WTC11 (cell line): ENCODE measurements at places on chromosomes 5 and 9.
A peak's percentile ranks its signal among the peaks of the same experiment; 100 is the strongest.

- no peak overlapping the region for H3K27ac ChIP-seq
- H3K4me1 ChIP-seq = peaks cover 9% of the 10 kb centered on the region
- H3K27me3 ChIP-seq = no peaks in the 10 kb centered on the region
- H3K4me3 ChIP-seq = no peak overlapping the region
- no peaks in the 10 kb centered on the region for H3K36me3 ChIP-seq
These were observed 281.9 kb upstream of the PUM3 start for GRCh38 chr9:3125602-3126405.

DNA sequence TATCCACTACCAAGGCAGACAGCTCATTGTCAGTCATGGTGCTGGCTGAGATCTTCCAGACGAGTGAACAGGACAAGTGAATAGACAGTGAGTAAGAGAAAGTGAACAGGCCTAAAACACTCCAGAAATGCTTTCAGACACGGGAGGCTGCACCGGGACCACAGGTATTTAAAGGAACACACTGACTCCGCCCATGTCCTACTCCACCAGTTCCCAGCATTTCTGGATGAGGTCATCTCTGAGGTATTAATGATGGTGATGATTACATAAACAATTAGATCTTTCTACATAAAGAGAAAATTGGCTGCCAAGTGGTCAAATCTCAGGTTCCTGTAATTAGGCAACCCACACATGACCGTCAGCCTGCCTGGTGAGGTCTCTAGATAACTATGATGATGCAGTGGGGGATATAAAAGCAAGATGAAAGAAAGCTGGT, at the start of gene ACTBL2:
TSS of gene ACTBL2 (minus strand) at position 141 of the 436 bp plus-strand sequence. CDS start at position 37, 104 bp downstream.
- no peaks in the 10 kb centered on the region; the same call in 1 of the 2 replicates for H3K27me3 ChIP-seq
- no peak within 1 kb of the TSS for H3K27ac ChIP-seq
- H3K36me3 ChIP-seq = no peaks in the 10 kb centered on the region
- no peak for DNase-seq
- no peak within 1 kb of the TSS for H3K4me3 ChIP-seq
- no peaks in the 10 kb centered on the region for H3K4me1 ChIP-seq

- H3K27ac ChIP-seq = no peak overlapping the region
- no peaks in the 10 kb centered on the region for H3K36me3 ChIP-seq
- no peak for DNase-seq
- H3K4me1 ChIP-seq = peaks cover 2% of the 10 kb centered on the region
- no peaks in the 10 kb centered on the region for H3K27me3 ChIP-seq
These were observed 86.0 kb downstream of the TARS1 start for GRCh38 chr5:33526755-33527154.

- peaks cover 25% of the 10 kb centered on the region for H3K4me1 ChIP-seq
- H3K36me3 ChIP-seq = no peaks in the 10 kb centered on the region
- 0 out of 2 replicates have a peak overlapping the region, but pooled peaks have one; percentile 18 for H3K27ac ChIP-seq
These were observed 16.9 kb upstream of the LAMC3 start for GRCh38 chr9:130991778-130992681.

GRCh38 chr5:146721073-146721815, 157.3 kb downstream of the PPP2R2B start:
- H3K27me3 ChIP-seq = no peaks in the 10 kb centered on the region
- no peak for DNase-seq
- 0 out of 2 replicates have a peak, but pooled peaks cover 2% of the 10 kb centered on the region for H3K4me1 ChIP-seq
- H3K27ac ChIP-seq = no peak overlapping the region

DNA sequence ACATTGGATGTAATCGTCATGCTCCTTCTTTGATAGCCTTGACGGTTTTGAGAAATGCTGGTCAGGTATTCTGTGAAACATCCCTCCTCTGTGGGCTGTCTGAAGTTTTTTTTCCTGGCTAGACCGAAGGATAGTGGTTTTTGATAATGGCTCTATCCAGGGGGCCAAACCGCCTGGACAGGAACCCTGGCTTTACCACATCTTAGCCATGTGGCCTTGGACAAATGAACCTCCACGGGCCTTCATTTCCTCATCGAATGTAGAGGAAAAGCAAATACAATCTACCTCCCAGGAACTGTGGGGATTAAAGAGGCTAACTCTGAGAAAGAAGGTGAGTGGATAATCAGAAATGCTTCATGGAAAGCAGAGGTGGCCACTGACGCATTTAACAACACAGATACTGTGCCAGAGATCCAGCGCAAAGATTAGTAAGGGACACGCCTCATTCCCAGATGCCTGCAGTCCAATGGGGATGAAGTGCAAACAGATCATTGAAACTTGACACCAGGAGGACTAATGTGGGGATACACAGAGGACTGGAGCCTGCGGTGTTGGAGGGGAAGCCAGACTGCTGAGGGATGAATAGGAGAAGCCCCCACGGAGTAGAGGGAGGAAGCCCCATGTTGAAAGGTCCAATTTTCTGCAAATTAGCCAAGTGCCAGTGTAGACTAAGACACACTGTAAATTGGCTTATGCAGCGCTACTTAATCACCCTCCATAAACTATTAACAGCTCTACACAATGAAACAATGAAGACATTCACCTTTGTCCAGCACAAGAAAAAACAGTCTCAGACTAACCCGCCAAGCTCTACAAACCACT, 41.6 kb downstream of the MYO10 start:
- peak overlapping the region; percentile 76 for H3K27ac ChIP-seq
- no peak for DNase-seq
- H3K36me3 ChIP-seq = no peaks in the 10 kb centered on the region
- H3K4me1 ChIP-seq = peaks cover 77% of the 10 kb centered on the region
- H3K27me3 ChIP-seq = no peaks in the 10 kb centered on the region

DNA sequence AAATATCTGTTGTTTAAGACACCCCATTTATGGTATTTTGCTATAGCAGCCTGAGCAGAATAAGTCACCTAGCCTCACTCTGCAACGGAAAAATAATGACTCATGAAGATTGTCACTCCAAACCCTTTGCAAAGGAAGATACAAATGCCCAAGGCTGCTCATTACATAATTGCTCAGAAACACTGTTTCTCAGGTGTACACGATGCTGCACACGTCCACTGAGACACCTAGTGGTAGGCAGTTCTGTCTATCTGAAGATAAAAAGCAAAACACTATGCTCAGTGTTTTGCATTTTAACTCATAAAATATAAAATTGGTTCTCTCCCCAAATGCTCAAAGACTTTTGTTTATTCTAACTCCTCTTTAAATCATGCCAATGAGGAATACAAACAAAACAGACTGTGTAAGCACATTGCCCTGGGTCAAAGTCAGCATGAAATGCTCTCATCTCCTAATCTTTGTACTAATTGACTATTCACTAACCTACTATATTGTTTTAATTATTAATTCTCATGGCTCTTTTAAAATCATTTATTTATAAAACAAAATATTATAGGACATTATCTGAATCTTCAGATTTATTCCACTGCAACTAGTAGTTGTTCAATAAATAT, 7.7 kb upstream of the TSLP start:
- H3K27me3 ChIP-seq = peaks cover 20% of the 10 kb centered on the region
- no peaks in the 10 kb centered on the region for H3K36me3 ChIP-seq
- no peak overlapping the region for H3K4me3 ChIP-seq

GRCh38 chr5:80917631-80918030, 42.5 kb upstream of the RASGRF2 start:
- no peaks in the 10 kb centered on the region for H3K27me3 ChIP-seq
- DNase-seq = no peak
- H3K27ac ChIP-seq = no peak overlapping the region
- peaks cover 15% of the 10 kb centered on the region for H3K4me1 ChIP-seq

DNA sequence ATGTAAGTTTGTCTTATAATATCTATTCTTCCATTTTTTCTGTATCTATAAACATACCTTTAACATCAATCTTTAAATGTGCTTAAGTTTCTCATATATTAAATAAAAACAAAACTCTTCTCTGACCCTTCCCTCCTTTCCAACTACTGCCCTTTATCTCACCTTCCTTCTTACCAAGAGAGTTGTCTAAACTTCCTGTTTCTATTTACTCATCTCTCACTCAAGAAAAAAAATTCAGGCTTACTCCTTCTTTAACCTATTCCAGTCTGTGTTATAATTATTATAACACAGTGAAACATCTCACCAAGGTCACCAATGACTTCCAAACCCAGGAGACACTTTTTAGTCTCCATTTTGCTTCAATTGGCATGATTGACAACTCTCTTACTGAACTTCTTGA, 140.9 kb downstream of the CCDC171 start:
- no peak for DNase-seq
- H3K36me3 ChIP-seq = peaks cover 3% of the 10 kb centered on the region
- no peak overlapping the region for H3K27ac ChIP-seq
- H3K4me3 ChIP-seq = no peak overlapping the region
- no peaks in the 10 kb centered on the region for H3K27me3 ChIP-seq

- H3K27ac ChIP-seq = no peak overlapping the region
- no peak overlapping the region for H3K4me3 ChIP-seq
- no peak for DNase-seq
- peaks cover 38% of the 10 kb centered on the region for H3K36me3 ChIP-seq
- no peaks in the 10 kb centered on the region for H3K27me3 ChIP-seq
These were observed 94.4 kb downstream of the PDE6A start for GRCh38 chr5:149849966-149850910.

GRCh38 chr9:108039493-108039892, 549.9 kb upstream of the KLF4 start:
- H3K4me3 ChIP-seq = no peak overlapping the region
- peaks cover 8% of the 10 kb centered on the region; the same call in 1 of the 2 replicates for H3K27me3 ChIP-seq
- DNase-seq = no peak
- peaks cover 12% of the 10 kb centered on the region for H3K4me1 ChIP-seq
- H3K27ac ChIP-seq = no peak overlapping the region
- H3K36me3 ChIP-seq = peaks cover 6% of the 10 kb centered on the region

DNA sequence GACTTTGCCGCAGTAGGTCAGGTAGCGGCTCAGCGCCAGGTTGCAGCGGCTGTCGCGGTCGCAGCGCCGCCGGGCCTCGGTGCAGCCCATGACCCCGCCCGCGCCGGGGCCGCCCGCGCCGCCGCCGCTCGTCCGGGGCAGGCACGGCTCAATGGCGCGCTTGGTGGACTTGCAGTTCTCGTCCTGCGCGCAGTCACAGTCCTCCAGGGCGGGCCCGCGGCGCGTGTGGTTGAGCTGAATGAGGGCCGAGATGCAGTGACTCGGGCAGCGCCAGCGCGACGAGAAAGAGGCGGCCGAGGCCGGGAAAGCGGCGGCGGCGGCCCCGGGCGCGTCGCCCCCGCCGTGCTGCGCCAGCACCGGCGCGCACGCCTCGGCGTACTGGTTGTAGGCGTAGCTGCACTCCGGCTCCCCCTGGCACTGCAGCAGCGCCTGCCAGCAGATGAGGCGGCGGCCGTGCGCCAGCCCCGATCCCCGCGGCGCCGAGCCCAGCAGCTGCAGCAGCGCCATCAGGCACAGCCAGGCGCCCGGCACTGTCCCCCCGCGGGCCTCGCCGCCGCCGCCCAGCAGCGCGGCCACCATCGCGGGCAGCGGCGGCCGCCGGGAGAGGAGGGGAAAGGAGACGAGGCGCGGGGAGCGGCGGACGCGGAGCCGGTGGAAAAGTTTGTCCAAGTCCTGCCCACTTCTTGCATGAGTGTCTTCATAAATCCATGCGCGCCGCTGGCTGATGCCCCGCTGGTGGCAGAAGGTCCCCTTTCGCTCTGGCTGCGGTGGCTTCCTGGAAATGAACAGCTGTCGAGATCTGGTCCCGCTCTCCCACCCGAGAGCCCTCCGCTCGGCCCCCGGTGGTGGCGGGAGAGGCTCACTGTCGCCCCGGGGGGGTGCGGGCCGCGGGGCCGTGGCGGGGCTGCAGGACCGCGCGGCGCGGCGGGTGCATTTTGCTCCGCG, 833 bp downstream of the GAS1 start:
- peak overlapping the region; percentile 78 for H3K4me3 ChIP-seq
- H3K27ac ChIP-seq = no peak overlapping the region
- H3K36me3 ChIP-seq = peaks cover 12% of the 10 kb centered on the region
- peaks cover 53% of the 10 kb centered on the region for H3K4me1 ChIP-seq

DNA sequence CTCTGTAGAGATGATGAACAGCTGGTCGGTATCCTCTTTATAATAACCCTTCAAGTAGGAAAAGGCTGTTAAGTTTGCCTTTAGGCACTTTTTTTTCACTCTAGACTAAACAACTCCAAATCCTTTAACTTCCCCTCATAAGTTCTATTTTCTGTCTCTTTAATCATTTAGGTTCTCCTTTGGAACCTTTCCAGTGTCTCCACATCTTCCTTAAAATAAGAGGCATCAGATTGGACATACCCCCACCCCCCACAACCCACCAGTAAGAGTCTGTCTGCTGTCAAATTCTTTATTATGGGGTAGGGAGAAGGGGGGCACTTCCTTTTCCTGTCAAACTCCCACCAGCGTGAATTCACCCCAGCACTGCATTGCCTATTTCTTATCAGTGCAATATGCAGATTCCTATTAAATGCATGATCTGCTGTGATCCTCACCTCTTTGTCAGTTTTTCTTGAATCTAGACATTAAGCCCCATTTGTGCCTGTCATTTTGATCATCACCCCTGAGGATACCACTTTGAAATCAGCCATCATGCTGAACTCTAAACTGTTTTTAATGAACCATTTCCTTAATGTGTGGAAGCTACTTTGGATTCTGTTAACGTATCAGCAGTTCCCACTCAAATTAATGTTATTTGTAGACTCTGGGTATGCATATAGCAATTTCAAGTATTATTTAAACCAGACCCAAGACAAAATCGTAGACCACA, 212.2 kb downstream of the PDZD2 start:
- peaks cover 33% of the 10 kb centered on the region for H3K4me1 ChIP-seq
- no peak for DNase-seq
- no peak overlapping the region for H3K4me3 ChIP-seq
- no peak overlapping the region for H3K27ac ChIP-seq
- no peaks in the 10 kb centered on the region for H3K27me3 ChIP-seq
- no peaks in the 10 kb centered on the region for H3K36me3 ChIP-seq

GRCh38 chr9:85142968-85143367, 473.4 kb downstream of the NTRK2 start:
- no peaks in the 10 kb centered on the region for H3K27me3 ChIP-seq
- H3K4me3 ChIP-seq = no peak overlapping the region
- H3K27ac ChIP-seq = no peak overlapping the region
- H3K36me3 ChIP-seq = no peaks in the 10 kb centered on the region

DNA sequence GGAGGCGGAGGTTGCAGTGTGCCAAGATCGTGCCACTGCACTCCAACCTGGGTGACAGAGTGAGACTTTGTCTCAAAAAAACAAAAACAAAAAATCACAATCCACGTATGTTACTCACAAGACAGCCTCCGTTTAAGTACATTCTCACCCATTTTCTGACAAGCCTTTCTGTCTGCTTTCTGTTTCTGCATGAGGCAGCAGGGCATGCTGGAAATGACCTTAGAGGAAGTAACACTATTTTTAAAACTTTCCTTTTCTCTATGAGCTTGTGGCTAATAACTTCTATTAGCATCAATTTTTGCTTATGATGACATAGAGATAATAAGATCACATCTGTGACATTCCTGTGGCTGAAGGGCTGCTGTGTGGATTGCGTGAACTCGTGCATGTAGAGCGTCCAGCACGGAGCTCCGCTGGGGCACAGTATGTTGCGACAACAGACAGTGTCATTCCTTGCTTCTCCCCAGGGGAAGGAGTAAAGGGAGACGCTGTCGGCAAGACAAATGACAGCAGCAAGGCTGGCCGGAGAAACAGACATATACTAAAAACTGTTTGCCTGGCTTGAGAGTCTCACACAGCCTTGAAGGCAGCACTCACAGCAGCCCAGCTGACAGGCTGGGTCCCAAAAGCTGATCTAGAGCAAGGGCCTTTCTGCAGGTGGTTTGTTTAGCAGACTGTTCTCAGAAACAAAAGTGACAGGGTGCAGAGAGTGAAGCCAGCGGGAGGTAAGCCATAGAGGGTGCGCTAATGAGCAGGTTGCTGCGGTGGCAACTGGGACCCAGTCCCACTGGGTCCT, 1.6 kb downstream of the BTNL3 start:
- H3K27ac ChIP-seq = no peak overlapping the region
- H3K4me1 ChIP-seq = peaks cover 2% of the 10 kb centered on the region; the same call in 1 of the 2 replicates
- H3K4me3 ChIP-seq = no peak overlapping the region
- peaks cover 3% of the 10 kb centered on the region for H3K27me3 ChIP-seq
